Mammary microvascular endothelial cell (primary cell): ENCODE measurements at places on chromosomes 2 and 18. TPM values are rescaled to one million over a fixed set of nuclear protein-coding genes. Genes with fewer than 3 reads are reported as not detected.

NOSTRIN gene
- 11.0 and 14.2 TPM in 2 replicates for total RNA-seq

IMMT gene
- total RNA-seq = 68.4 and 81.7 TPM in 2 replicates

COBLL1 gene
- 17.7 and 17.9 TPM in 2 replicates for total RNA-seq

WDR12 gene
- total RNA-seq = 22.8 and 30.5 TPM in 2 replicates

OR6B3 gene
- total RNA-seq = not detected in 2 replicates

CNTNAP5 gene
- total RNA-seq = not detected in 2 replicates

LCT gene
- not detected in 2 replicates for total RNA-seq

AMER3 gene
- not detected in 2 replicates for total RNA-seq

ASXL3 gene
- total RNA-seq = not detected in 2 replicates

DTNA gene
- 3.4 and 4.9 TPM in 2 replicates for total RNA-seq

CLEC4F gene
- total RNA-seq = 0.10 TPM in 1 of 2 replicates, not detected in the other

CCDC178 gene
- 8.2 and 8.5 TPM in 2 replicates for total RNA-seq

RGPD4 gene
- total RNA-seq = not detected in 2 replicates

ASTL gene
- not detected in 2 replicates for total RNA-seq

GNAL gene
- 0.05 TPM in 1 of 2 replicates, not detected in the other for total RNA-seq

RBM44 gene
- total RNA-seq = 0.10 and 0.20 TPM in 2 replicates

PROKR1 gene
- total RNA-seq = not detected in 2 replicates

TTL gene
- 28.0 and 31.7 TPM in 2 replicates for total RNA-seq

DNAJC5G gene
- not detected in 2 replicates for total RNA-seq

CTAGE1 gene
- total RNA-seq = not detected in 2 replicates

RAX gene
- not detected in 2 replicates for total RNA-seq

NTSR2 gene
- total RNA-seq = not detected in 2 replicates

DYSF gene
- 212 and 225 TPM in 2 replicates for total RNA-seq

SELENOI gene
- 10.1 and 10.5 TPM in 2 replicates for total RNA-seq

ALK gene
- total RNA-seq = not detected in 2 replicates

ABCG8 gene
- not detected in 2 replicates for total RNA-seq

NETO1 gene
- not detected in 2 replicates for total RNA-seq

RAPGEF4 gene
- 7.2 and 12.8 TPM in 2 replicates for total RNA-seq

KATNAL2 gene
- 0.54 and 2.2 TPM in 2 replicates for total RNA-seq

KLHL14 gene
- total RNA-seq = 0.25 TPM in 1 of 2 replicates, not detected in the other

PIEZO2 gene
- total RNA-seq = 9.5 and 23.7 TPM in 2 replicates

CTDP1 gene
- 22.5 and 25.9 TPM in 2 replicates for total RNA-seq

CYP27C1 gene
- not detected in 2 replicates for total RNA-seq

TP53I3 gene
- 114 and 133 TPM in 2 replicates for total RNA-seq

ANKRD36C gene
- 7.9 and 9.8 TPM in 2 replicates for total RNA-seq

NR4A2 gene
- 0.47 and 0.54 TPM in 2 replicates for total RNA-seq

PAX8 gene
- 2.1 and 2.8 TPM in 2 replicates for total RNA-seq
